ENCODE measurements at places on chromosomes 1 and 21.

DNA sequence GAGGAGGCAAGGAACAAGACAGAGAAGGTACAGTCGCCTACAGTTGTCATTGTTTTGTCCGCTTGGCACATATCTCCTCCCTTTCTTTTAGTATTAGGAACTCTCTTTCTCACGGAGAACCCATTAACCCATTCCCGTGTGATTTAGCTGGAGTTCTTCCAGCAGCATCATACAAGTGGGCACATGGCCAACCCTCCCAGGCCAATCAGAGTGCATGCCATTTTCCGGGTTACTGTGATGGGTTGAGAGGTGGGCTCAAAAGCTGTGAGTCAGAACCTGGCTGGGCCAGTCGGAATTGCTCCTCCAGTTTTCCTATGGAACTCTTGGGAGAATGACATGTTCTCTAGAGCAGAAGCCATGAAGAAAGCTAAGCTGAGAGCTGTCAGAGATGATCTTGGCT is 83.1 kb upstream of the SOD1 start:
- no peak for DNase-seq

DNA sequence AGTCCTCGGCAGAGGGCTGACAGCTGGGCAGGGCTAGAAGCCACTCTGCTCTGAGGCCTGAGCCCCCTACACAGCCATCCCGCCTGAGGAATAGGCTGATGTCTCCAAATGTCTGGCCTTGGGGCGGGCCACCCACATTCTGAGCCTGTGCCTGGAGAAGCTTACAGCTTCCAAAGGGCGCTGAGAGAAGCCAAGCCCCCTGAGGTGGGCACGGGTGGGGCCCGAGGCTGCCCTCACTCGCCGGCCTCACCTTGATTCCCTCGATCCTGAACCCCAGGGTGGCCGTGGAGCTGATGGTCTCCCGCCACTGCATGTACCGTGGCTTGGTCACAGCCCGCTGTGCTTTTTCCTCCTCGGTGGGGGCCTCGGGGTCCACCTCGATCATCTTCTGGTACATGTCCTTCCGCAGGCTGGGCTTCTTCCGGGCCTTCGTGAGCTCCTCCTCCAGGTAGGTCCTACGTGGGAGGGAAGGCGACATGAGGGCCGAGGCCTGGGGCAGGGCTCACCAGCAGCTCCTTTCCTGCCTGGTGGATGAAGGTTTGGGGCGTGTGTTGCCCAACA is 93.2 kb downstream of the STUM start:
- DNase-seq, result no peak

- DNase-seq, result no peak
Measured at GRCh38 chr1:158752155-158752712, 2.3 kb upstream of the OR6K6 start.

- no peak for DNase-seq
Measured at GRCh38 chr1:15945832-15946448, 30.0 kb downstream of the ZBTB17 start.

DNA sequence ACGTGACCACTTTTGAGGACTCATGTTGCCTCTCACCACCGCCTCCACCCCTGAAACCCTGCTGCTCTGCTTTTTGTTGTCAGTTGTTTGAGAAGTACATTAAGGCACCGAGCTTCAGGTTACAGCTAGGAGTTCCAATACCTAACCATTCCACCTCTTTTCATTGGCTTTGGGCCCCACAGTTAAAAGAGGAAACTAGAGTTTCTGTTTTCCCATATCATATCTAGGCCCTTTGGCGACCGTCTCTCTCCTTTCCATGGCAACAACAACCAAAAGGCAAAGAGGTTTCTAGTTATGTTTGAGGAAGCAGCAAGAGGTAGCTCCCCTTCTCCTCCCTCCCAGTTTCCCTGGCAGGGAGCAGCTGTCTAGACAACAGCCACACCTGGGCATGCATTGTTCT is 5.9 kb downstream of the ANKRD35 start:
- DNase-seq, result no peak

DNA sequence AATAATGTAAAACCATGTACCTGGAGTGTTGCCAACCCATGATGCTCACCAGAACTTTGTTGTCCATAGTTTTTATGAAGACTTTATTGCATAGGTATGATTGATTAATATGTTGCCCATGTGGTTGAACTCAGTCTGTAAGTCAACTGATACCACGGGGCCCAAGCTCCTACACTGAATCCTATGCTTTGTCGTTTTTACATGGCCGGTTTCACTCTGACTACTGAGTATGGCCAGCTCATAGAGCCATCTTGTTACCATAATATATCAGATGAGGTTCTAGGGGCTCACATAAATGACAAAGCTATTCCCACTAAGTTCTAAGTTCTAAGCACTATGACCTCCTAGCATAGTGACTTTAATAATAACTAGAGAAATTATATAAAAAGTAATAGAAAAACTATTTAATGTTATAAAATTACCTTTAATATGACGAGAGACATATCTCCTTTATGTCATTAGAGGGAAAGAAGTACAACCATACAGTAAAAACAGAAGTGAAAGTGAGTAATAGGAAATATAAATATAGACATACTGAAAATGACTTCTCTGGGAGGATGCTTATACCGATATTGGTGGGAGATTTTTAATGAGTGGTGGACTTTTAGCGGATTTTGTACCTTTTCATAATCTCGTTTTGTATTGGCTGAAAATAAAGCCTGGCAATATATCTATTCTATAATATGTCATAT is 983.4 kb upstream of the PRMT6 start:
- DNase-seq, result no peak

- no peak for DNase-seq
Measured at GRCh38 chr1:246569248-246570238, 3.3 kb downstream of the CNST start.

GRCh38 chr1:22741118-22741517 is 30.5 kb downstream of the EPHB2 start:
- DNase-seq, result no peak

DNA sequence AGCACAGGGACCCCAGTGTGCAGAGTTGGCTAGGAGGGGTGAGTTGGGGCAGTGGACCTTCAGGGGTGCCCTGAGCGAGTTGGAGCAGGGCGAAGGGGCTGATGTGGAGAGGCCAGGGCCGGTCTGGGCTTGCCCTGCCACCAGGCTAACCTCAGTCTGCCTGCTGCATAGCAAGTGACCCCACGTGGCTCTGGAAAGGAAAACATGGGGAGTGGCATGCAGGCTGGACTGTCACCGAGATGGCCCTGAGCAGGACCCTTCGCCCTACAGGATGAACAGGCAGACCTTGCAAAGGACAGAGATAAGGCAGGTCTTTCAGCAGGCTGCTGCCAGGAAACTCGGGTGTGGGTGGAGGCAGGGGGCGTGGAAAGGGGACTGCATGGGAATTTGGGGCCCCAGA is 51.5 kb downstream of the FOXO6 start:
- no peak for DNase-seq

GRCh38 chr1:97864615-97865014 is 56.2 kb downstream of the DPYD start:
- no peak for DNase-seq

DNA sequence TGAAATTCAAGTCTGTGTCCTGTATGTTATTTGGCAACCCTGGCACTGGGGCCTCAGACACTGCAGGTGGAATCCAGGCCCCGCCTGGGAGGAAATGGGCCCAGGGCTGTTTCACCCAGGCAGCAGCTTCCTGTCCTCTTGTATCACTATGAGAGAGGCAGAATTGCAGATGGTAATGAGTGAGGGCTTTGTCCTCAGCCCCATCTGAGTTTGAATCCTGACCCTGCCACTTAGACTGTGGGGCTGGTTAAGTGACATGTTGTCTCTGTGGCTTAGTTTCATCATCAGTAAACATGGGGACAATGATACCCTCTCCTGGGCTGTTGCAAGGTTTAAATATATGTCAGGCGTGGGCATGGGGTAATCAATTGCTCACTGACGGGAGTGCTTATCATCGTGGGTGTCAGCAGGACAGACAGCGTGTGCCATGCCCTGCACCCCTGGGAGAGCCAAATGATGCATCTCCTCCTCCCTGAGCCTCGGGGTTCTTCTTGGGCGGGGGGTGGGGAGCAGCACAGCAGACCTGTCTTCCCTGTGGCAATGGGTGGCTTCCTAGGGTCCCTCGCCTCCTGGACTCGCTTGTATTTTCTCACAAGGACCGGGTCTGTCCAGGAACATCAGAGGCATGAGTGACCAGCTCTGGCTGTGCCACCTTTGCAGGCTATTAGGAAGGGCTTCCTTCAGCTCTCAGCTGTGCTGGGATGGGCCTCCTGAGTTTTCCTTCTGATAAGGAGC is 42.1 kb downstream of the ARHGEF10L start:
- no peak for DNase-seq

DNA sequence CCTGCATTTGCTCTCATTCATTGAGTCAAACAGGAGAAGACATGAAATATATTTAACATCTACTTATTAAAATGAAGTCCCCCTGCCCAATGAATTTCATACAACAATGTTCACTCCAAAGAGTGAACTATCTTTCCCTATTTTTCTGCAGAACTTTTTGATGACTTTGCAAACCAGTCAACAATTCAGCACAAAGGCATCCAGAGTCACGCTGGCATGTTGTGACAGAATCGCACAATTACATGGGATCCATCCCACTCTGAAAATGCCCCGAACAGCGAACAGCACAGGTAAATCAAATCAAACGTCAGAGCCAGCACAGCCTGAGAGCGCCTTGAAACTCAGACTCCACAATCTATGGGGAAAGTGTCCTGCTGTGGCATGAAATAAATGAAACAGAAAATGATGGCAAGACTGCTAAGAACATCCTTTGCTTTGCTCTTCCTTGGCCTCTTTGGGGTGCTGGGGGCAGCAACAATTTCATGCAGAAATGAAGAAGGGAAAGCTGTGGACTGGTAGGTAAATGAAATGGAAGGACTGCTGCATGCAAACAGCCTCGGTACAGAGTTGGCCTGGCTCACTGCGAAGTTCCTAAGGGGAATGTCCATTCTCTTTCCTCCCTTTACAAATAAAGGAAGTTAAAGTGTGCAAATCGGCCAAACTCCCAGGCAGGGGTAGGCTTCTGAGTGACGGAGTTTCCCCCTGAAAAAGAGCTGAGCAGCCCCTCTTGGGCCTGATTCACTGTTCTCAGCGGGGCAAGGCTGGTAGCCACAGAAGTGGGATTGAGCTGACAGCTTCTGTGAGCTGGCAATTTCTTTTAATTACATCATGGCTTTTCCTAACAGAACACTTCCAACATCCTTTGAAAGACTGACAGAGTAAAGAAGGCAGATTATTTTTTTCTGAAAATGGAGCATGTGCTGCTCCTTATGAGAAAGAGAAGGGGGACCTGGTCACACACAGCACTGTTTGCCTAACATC is at the start of gene DNASE2B:
Gene DNASE2B (plus strand): TSS at position 310 of the 981 bp plus-strand sequence. CDS start 81 bp downstream, at position 391.
- no peak for DNase-seq

- no peak for DNase-seq
Measured at GRCh38 chr1:160366731-160367515, at the start of gene NHLH1. NHLH1 (plus strand) TSS chr1:160367071; CDS start chr1:160370732, 3,661 bp downstream.

GRCh38 chr1:24484199-24484598 is 18.4 kb upstream of the RCAN3 start:
- DNase-seq, result no peak

DNA sequence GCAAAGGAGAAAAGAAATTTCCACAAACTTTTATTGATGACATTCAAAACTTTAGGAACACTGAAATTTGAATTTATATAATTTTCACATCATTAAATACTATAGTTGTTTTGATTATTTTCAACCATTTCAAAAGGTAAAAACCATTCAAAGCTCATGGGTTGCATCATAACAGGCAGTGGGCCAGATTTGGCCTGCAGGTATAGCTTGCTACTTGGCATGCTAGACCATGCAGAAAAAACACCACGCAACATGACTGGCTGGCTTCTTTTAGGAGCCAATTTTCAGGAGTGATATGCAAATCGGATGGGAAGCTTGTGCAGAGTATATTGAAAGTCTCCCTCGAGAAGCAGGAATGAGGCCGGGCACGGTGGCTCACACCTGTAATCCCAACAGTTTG is 144.8 kb downstream of the GLUL start:
- no peak for DNase-seq

DNA sequence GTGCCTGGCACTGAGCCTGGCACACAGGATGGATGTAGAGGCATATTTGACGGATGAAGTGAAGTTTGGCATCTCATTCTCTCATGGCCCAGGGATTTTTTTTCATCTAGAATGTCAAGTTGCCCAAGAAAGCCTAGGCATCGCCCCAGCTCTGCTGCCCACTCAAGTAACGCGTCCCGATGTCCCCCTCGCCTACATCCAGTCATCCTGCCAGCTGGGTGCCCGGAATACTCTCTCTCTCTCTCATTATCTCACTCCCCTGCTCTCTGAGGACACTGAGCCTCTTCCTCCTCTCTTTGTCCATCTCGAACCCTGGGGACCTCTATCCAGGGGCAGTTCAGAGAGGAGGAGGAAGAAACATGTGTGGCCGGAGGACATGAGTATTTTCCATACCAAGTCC is 142.3 kb upstream of the ZC3H12A start:
- no peak for DNase-seq

DNA sequence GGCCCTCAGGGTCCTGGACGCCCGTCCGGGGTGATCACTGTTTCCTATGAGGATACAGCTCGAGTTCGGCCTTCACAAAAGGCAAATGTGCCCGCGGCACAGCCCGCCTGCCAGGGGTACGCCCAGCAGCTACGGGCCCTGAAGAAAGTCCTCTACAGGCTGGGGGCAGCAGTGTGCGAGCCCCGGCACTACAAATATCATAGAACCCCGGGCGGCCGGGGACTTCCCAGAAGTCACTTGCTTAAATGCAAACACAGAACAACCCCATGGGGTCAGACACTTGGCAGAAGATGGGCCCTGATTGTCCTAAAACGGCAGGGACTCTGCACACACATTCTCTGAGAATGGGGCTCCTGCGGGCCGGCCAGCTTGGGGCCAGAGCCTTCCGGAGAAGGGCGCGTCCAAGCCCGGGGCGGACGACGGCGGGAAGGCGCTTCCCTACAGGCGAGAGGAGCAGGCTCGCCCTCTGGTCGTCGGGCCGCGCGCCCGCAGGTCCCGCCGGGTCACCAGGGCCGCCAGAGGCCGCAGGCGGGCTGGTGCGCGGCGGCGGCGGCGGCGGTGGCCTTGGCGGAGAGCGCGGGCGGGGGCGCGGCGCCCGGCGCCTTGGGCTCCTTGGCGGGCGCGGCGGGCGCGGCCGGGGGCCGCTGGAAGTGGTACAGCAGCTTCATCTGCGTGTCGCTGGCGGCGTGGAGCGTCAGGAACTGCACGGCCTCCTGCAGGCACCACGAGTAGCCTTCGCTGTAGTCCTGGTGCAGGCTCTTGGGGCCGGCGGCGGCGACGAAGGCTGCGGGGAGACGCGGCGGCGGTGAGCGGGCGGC is 888 bp downstream of the HES5 start:
- DNase-seq, result no peak

GRCh38 chr21:42556476-42556875 is 42.8 kb downstream of the SLC37A1 start:
- no peak for DNase-seq

Data from GM13976 (cell line).